Thymus (tissue), 14 donors: ENCODE measurements at places on chromosomes 16 and 17. TPM values are rescaled to one million over a fixed set of nuclear protein-coding genes. Genes with fewer than 3 reads are reported as not detected.
A peak's percentile ranks its signal among the peaks of the same experiment; 100 is the strongest.

DNA sequence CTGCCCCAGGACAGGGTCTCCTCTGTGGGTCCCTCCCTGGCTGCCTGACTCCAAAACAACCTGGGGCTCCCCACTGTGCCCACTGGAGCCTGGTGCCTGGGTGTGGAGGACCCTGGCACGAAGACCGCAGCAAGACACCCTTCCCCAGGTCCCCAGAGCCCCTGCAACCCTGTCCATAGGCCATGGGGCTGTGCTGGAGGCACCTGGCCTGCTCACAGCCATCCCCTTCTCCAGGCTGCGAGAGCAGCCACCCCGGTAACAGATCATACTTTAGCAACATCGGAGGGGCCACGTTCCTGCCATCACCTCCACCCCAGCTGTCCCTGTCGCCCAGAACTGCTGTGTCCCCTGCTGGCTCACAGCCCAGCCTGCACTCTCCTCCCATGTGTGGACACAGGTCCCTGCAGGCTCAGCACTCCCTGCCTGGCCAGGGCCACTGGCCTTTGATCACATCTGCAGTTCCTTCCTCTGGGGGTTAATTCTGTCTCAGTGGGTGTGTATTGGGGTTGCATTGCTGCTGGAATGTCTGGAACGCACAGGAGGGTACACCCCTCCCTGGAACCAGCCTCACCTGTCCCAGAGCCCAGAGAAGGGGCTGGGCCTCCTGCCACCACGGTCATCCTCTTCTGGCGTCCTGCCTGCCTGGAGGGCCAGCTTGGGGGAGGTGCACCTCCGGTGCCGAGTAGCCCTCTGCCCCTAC is 12.2 kb downstream of the PPL start:
- H3K4me1 ChIP-seq, result no peaks in the 10 kb centered on the region
- no peak overlapping the region for H3K4me3 ChIP-seq
- H3K27me3 ChIP-seq, result no peaks in the 10 kb centered on the region
- H3K36me3 ChIP-seq, result no peaks in the 10 kb centered on the region
- H3K27ac ChIP-seq, result peak overlapping the region; percentile 69

GRCh38 chr17:72735592-72735991 is 356.9 kb downstream of the SLC39A11 start:
- no peaks in the 10 kb centered on the region for H3K27me3 ChIP-seq
- no peaks in the 10 kb centered on the region for H3K36me3 ChIP-seq
- no peak overlapping the region for H3K4me3 ChIP-seq
- H3K4me1 ChIP-seq, result no peaks in the 10 kb centered on the region
- DNase-seq, result no peak
- no peak overlapping the region for H3K27ac ChIP-seq

- H3K27ac ChIP-seq, result no peak overlapping the region
- DNase-seq, result no peak
- no peaks in the 10 kb centered on the region for H3K27me3 ChIP-seq
- no peaks in the 10 kb centered on the region for H3K36me3 ChIP-seq
Measured at GRCh38 chr17:10579270-10579669, 29.8 kb upstream of the MYH2 start.

- H3K36me3 ChIP-seq, result no peaks in the 10 kb centered on the region
- H3K4me3 ChIP-seq, result no peak overlapping the region
- no peaks in the 10 kb centered on the region for H3K27me3 ChIP-seq
- no peaks in the 10 kb centered on the region for H3K4me1 ChIP-seq
Measured at GRCh38 chr16:3256866-3257465, 533 bp upstream of the MEFV start.

ABAT gene
- total RNA-seq, result 3.4 TPM

- H3K27me3 ChIP-seq, result no peaks in the 10 kb centered on the region
- H3K4me1 ChIP-seq, result no peaks in the 10 kb centered on the region
- no peak for DNase-seq
- no peak overlapping the region for H3K27ac ChIP-seq
Measured at GRCh38 chr16:25874196-25874595, 182.4 kb downstream of the HS3ST4 start.

EXOC3L1 gene
- 0.57 TPM for total RNA-seq

DNA sequence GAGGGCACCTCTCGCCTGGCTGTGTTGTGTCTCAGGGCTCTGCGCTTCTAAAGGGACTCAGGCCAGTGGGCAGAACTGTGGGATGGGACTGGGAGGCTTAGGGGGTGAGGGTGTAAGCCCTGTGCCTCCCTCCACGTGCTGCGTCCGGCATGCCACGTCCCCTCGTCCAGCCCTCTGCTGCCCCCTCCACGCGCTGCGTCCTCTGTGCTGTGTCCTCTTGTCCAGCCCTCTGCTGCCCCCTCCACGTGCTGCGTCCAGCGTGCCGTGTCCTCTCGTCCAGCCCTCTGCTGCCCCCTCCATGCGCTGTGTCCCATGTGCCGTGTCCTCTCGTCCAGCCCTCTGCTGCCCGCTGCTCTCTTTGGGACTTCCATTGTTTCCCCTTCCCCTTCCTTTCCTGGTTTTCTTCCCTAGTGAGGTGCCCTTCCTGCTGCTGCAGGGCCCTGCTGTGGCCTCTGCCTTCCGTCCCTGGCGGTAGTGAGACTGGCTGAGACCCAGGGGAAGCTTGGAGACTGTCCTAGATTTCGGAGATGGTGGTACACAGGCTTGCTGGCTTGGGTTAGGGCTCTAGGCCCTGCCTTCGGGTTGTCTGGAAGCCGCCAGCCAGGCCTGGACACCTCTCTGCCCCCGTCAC is 6.4 kb upstream of the ZNF750 start:
- H3K4me3 ChIP-seq, result no peak overlapping the region
- no peaks in the 10 kb centered on the region for H3K36me3 ChIP-seq
- no peaks in the 10 kb centered on the region for H3K27me3 ChIP-seq
- peaks cover 2% of the 10 kb centered on the region for H3K4me1 ChIP-seq
- no peak for DNase-seq

GRCh38 chr17:73546114-73546513 is 98.1 kb downstream of the SDK2 start:
- H3K36me3 ChIP-seq, result no peaks in the 10 kb centered on the region
- H3K4me1 ChIP-seq, result peaks cover 15% of the 10 kb centered on the region
- DNase-seq, result no peak
- no peaks in the 10 kb centered on the region for H3K27me3 ChIP-seq
- no peak overlapping the region for H3K4me3 ChIP-seq

HYDIN gene
- total RNA-seq, result 0.33 TPM

GRCh38 chr17:15255713-15256454 is 9.2 kb downstream of the PMP22 start:
- peaks cover 13% of the 10 kb centered on the region for H3K27me3 ChIP-seq
- no peak for DNase-seq
- H3K4me3 ChIP-seq, result no peak overlapping the region
- no peaks in the 10 kb centered on the region for H3K36me3 ChIP-seq

GRCh38 chr17:66764506-66764905 is 70.4 kb upstream of the CACNG5 start:
- DNase-seq, result no peak
- no peak overlapping the region for H3K27ac ChIP-seq
- no peaks in the 10 kb centered on the region for H3K4me1 ChIP-seq
- no peaks in the 10 kb centered on the region for H3K36me3 ChIP-seq
- H3K4me3 ChIP-seq, result no peak overlapping the region
- H3K27me3 ChIP-seq, result no peaks in the 10 kb centered on the region

AP2B1 gene
- total RNA-seq, result 34.7 TPM

C17orf50 gene
- 0.09 TPM for total RNA-seq

- H3K4me3 ChIP-seq, result no peak overlapping the region
- H3K4me1 ChIP-seq, result no peaks in the 10 kb centered on the region
- no peaks in the 10 kb centered on the region for H3K36me3 ChIP-seq
- H3K27ac ChIP-seq, result no peak overlapping the region
Measured at GRCh38 chr16:52383119-52383518, 163.8 kb downstream of the TOX3 start.

RASD1 gene
- 13.0 TPM for total RNA-seq

GRCh38 chr17:37392024-37392590 is 14.5 kb downstream of the ACACA start:
- H3K27me3 ChIP-seq, result no peaks in the 10 kb centered on the region
- no peaks in the 10 kb centered on the region for H3K4me1 ChIP-seq
- no peak overlapping the region for H3K27ac ChIP-seq
- H3K36me3 ChIP-seq, result no peaks in the 10 kb centered on the region
- no peak for DNase-seq

GRCh38 chr16:65624666-65625065 is 502.8 kb upstream of the CDH11 start:
- H3K27ac ChIP-seq, result no peak overlapping the region
- no peaks in the 10 kb centered on the region for H3K4me1 ChIP-seq
- no peaks in the 10 kb centered on the region for H3K36me3 ChIP-seq
- no peak overlapping the region for H3K4me3 ChIP-seq

WSCD1 gene
- 5.1 TPM for total RNA-seq

TP53TG3 gene
- not detected for total RNA-seq

GHDC gene
- total RNA-seq, result 8.6 TPM

CCDC200 gene
- total RNA-seq, result not detected

DNA sequence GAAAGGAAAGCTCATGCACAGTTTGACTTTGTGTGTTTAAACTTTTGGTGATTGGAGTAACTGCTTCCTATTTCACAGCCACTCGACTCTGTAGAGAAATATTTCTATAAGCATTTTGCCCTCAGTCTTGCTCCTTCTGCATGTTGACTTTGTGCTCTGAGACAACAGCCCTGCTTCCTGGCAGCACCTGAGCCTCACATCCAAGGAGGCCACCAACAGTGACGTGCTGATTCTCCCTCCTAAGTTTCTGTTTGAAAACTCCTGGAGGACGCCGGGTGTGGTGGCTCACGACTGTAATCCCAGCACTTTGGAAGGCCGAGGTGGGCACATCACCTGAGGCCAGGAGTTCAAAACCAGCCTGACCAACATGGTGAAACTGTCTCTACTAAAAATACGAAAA is 23.9 kb upstream of the WSB1 start:
- no peak overlapping the region for H3K27ac ChIP-seq
- DNase-seq, result no peak
- no peaks in the 10 kb centered on the region for H3K36me3 ChIP-seq
- H3K27me3 ChIP-seq, result no peaks in the 10 kb centered on the region
- no peak overlapping the region for H3K4me3 ChIP-seq

HID1 gene
- 1.3 TPM for total RNA-seq

DNA sequence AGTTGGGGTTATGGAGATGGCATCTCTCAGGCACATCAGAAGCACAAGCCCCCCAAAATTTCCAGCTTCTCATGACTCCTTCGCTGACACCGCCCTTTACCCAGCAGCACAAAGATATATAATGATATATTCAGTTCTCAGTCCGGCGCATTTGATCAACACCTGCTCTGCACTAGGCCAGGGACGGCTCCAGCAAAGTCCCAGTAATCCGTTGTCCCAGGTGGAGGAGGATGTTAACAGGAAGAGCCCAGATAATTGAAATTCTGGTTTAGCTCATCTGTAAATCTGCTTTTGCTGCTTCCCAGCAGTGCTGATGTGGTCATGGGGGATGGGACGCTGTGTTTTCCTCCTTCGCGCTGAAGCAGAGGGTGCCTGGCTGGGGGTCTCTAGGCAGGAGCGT is 131.5 kb downstream of the OR1D5 start:
- no peaks in the 10 kb centered on the region for H3K36me3 ChIP-seq
- H3K4me3 ChIP-seq, result no peak overlapping the region
- H3K27me3 ChIP-seq, result peaks cover 2% of the 10 kb centered on the region
- H3K27ac ChIP-seq, result no peak overlapping the region

DNA sequence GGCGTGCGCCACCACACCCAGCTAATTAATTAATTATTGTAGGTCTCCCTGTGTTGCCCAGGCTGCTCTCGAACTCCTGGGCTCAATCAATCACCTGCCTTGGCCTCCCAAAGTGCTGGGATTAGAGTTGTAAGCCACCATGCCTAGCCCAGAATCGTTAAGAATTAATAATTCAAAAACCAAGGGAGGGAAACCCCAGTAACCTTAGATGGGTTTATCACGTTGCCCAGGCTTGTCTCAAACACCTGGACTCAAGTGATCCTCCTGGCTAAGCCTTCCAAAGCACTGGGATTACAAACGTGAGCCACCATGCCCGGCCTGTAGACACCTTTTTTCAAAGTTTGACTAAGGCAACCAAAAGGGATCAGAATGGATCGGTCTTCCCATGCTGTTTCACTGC is 21.6 kb downstream of the CD300LF start:
- no peak for DNase-seq
- no peaks in the 10 kb centered on the region for H3K36me3 ChIP-seq
- H3K27me3 ChIP-seq, result no peaks in the 10 kb centered on the region
- no peak overlapping the region for H3K4me3 ChIP-seq
- H3K27ac ChIP-seq, result no peak overlapping the region

FASN gene
- total RNA-seq, result 12.3 TPM

DNA sequence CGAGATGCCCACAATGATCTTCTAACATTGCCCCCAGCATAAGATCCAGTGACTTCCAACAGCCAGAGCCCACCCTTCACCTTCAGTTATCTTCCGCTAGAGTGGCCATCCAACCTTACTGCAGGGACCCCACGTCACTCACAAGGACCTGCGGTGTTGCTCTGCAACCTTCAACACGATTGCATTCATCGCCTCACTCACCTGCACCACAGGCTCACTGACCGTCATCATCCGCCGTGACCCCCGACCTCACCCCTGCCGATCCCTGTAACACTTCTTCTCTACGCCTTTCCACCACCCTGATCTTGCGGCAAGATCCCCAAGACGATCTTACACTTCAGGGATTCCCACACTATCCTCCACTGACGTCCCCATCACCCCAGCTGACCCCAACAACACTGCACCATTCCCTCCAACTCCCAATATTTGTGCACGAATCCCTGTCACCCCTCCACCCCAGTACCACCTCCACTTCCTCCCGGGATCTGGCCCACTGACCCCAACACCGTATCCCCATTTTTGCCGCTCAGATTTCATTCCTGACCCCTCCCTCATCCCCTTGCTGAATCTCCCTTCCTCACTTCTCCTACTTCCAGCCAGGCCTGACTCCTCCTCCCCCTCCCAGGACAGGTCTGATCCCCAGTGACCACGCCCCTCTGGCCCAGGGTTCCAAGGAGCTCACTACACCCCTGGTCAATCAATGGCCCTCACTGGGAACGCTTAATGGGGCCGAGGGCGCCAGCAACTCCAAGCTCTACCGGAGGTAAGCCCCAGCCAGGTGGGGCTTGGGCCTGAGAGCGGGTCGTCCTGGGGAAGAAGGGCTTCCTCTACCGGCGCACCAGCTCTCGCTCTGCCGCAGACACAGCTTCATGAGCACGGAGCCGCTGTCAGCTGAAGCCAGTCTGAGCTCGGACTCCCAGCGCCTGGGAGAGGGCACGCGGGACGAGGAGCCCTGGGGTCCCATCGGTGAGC is 7.6 kb downstream of the RUNDC3A start:
- H3K36me3 ChIP-seq, result peaks cover 7% of the 10 kb centered on the region
- DNase-seq, result no peak
- H3K4me3 ChIP-seq, result no peak overlapping the region
- peaks cover 74% of the 10 kb centered on the region for H3K27me3 ChIP-seq
- H3K4me1 ChIP-seq, result peaks cover 4% of the 10 kb centered on the region

SPNS2 gene
- 3.4 TPM for total RNA-seq
